ENCODE measurements at places on chromosomes 7 and 10. TPM values are rescaled to one million over a fixed set of nuclear protein-coding genes. Genes with fewer than 3 reads are reported as not detected.

The AFAP1L2 gene
- total RNA-seq: 20.7 TPM

The PAPOLB gene
- 0.22 TPM for total RNA-seq

The CPVL gene
- 24.8 TPM for total RNA-seq

The CPEB3 gene
- 2.0 TPM for total RNA-seq

The NPSR1 gene
- total RNA-seq: 0.31 TPM

The NUTM2E gene
- 0.35 TPM for total RNA-seq

The HMX3 gene
- total RNA-seq: not detected

The ACSM6 gene
- total RNA-seq: not detected

The GIMAP1 gene
- total RNA-seq: 3.1 TPM

The PODXL gene
- total RNA-seq: 35.5 TPM

The COL13A1 gene
- total RNA-seq: 12.5 TPM

The METTL27 gene
- total RNA-seq: 1.7 TPM

The INPP5A gene
- total RNA-seq: 34.1 TPM

The CACNA2D1 gene
- total RNA-seq: 73.7 TPM

The LRIT1 gene
- not detected for total RNA-seq

GRCh38 chr7:103712991-103713778 lies 267.2 kb upstream of the SLC26A5 start:
- H3K27me3 ChIP-seq: no peaks in the 10 kb centered on the region
- no peak for DNase-seq
- no peaks in the 10 kb centered on the region for H3K4me1 ChIP-seq
- H3K27ac ChIP-seq: no peak overlapping the region
- H3K4me3 ChIP-seq: no peak overlapping the region
- no peaks in the 10 kb centered on the region for H3K36me3 ChIP-seq

GRCh38 chr10:48701941-48702340 lies 17.3 kb downstream of the WDFY4 start:
- H3K4me1 ChIP-seq: peaks cover 7% of the 10 kb centered on the region
- H3K4me3 ChIP-seq: no peak overlapping the region
- DNase-seq: no peak

DNA sequence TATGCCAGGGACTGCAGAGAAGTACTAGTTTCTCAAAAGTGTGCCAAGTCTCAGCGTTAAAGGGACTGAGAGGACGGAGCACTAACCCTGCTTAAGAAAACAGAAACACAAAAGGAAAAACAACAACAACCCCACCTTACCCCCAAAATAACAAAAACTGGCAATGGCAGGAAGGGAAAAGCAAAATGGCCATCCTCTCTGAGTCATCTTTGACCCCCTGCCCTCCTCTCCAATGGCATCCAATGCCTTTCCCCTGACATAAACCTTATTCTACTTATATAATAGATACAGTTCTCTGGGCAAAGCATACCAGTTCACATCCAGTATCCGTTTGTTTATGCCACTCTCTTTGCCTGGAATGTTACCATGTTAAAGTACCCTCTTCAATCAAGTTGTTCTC lies 1.6 kb downstream of the POLR1F start:
- no peak overlapping the region for H3K27ac ChIP-seq
- H3K4me3 ChIP-seq: no peak overlapping the region
- no peaks in the 10 kb centered on the region for H3K36me3 ChIP-seq
- no peaks in the 10 kb centered on the region for H3K27me3 ChIP-seq
- H3K4me1 ChIP-seq: peaks cover 10% of the 10 kb centered on the region

DNA sequence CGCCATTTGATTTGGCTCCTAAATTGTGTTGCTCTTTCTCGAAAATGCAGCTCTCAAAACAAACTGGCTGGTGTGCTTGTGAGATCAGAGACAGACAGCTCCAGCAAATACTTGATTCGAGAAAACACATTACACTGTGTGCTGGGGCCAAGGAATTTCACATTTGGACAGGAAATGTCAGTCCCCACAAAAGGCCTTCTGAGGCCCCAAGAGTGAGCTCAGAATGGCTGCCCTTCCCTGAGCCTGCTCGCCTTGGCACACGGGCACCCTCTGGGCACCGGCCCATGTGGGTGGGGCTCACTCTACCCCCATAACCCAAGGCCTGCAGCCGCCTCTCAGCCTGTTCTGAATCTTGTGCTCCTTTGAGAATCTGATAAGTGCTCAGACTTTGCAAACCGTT lies 13.9 kb upstream of the HSPA12A start:
- H3K27ac ChIP-seq: no peak overlapping the region

DNA sequence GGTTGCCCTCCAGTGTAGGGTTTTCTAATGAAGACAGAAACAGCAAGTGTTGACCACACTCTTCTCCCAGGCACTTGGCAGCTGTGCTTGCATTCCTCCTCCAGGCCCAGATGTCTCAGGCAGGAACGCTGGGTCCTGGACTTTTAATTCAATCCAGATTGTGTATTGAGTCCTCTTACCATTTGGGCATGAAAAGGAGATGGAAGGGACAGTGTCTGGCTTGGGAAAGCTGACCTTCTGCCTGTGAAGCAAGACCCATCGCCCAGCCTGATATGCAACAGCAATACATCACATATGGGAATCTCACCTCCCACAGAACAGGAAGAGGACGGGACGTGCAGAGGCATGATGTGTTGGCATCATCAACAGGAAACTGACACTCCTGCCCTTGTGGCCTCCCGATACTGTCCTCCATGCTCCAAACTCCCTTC lies 174.4 kb upstream of the LYZL2 start:
- H3K4me3 ChIP-seq: no peak overlapping the region
- DNase-seq: peak; percentile 65
- peak overlapping the region; percentile 20 for H3K27ac ChIP-seq
- H3K36me3 ChIP-seq: no peaks in the 10 kb centered on the region
- peaks cover 47% of the 10 kb centered on the region for H3K4me1 ChIP-seq
- no peaks in the 10 kb centered on the region for H3K27me3 ChIP-seq

DNA sequence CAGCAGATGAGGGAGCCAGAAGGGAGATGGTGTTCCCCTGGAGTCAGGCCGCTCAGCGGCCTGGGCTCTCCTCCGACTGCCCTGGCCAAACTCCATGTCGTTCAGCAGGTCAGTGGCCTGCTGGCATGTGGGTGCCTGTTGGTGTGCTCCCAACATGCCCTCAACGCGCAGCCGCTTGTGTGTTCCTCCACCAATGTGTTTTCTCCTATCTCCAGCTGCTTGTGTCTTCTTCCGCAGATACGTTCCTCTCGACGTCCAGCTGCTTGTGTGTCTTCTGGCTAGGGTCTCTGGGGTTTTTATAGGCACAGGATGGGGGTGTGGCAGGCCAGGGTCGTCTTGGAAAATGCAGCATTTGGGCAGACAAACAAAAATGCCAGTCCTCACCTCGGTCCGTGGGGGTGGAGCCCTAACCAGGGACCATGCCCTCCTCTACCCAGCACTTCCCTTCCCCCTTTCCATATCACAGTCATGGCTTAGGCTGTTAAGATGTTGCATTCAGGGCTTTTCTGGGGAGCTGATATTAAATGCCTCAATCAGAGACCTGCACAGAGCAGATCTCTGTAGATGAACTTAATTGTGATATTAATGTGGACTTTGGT lies 111.6 kb downstream of the TMEM178B start:
- DNase-seq: no peak
- H3K4me1 ChIP-seq: no peaks in the 10 kb centered on the region
- no peak overlapping the region for H3K4me3 ChIP-seq
- no peaks in the 10 kb centered on the region for H3K27me3 ChIP-seq
- no peak overlapping the region for H3K27ac ChIP-seq

- no peaks in the 10 kb centered on the region for H3K27me3 ChIP-seq
- H3K27ac ChIP-seq: no peak overlapping the region
- H3K4me1 ChIP-seq: no peaks in the 10 kb centered on the region
- H3K4me3 ChIP-seq: no peak overlapping the region
- DNase-seq: no peak
Observed at GRCh38 chr10:96619796-96620773, 33.3 kb upstream of the TM9SF3 start.

GRCh38 chr7:151779678-151780077 lies 97.2 kb downstream of the PRKAG2 start:
- H3K4me1 ChIP-seq: peaks cover 6% of the 10 kb centered on the region
- no peaks in the 10 kb centered on the region for H3K36me3 ChIP-seq
- no peak overlapping the region for H3K4me3 ChIP-seq
- DNase-seq: no peak
- peaks cover 13% of the 10 kb centered on the region for H3K27me3 ChIP-seq

DNA sequence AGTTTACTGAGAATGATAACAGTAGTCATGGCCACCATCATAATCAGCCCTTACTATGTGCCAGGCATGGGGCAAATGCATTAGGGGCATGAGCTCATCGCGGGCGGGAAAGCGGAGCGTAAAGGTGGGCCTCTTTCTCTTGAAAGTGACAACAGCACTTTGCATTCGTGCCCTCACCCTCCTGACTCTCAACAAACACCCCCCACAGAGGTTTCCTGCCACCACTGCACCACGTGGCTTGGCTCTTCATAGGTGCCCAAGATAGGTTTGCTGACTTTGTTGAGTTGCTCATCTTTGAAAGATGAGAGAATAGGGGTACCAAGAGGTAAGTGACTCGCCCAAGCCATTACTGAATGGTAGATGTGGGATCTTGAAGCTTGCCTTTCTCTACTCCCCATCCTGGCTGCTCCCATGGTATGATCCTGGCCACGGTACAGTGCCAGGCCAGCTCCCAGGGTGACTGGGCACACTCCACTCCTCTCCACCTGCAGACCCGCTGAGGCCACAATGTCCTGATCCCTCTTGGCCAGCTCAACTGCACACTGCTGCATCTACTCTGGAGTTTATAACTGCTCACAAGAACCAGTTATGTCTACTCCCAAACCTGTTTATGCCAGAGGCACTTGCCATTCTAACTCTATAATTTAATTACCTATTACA lies 26.0 kb downstream of the SLIT1 start:
- no peak overlapping the region for H3K4me3 ChIP-seq
- no peaks in the 10 kb centered on the region for H3K36me3 ChIP-seq
- no peak overlapping the region for H3K27ac ChIP-seq
- no peaks in the 10 kb centered on the region for H3K27me3 ChIP-seq
- DNase-seq: no peak

GRCh38 chr7:28458732-28459131 lies 46.4 kb downstream of the CREB5 start:
- H3K4me1 ChIP-seq: no peaks in the 10 kb centered on the region
- no peak overlapping the region for H3K4me3 ChIP-seq
- no peaks in the 10 kb centered on the region for H3K27me3 ChIP-seq
- no peak overlapping the region for H3K27ac ChIP-seq
- no peaks in the 10 kb centered on the region for H3K36me3 ChIP-seq
- DNase-seq: peak; percentile 78

GRCh38 chr10:68553138-68553537 lies 7.0 kb upstream of the TET1 start:
- H3K27ac ChIP-seq: no peak overlapping the region
- no peak for DNase-seq
- no peaks in the 10 kb centered on the region for H3K36me3 ChIP-seq
- H3K4me3 ChIP-seq: no peak overlapping the region

DNA sequence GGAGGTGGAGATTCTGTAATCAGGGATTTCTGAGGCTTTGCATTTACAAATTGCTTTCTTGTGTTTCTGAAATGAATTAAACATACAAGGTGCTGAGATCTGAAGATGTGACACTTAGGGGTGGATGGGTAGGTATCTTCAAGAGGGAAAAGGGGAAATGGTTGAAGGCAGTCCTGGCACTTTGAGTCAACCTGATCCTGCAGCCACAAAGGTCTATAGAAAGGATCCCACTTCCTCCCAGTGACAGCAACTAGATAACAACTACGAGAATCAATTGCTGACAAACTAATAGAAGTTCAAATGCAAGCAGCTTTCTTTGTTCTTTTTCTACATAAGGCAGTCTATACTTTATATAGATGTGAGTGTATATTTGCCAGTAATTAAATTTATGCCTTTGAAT lies 553.3 kb downstream of the MDFIC start:
- DNase-seq: no peak
- H3K27ac ChIP-seq: no peak overlapping the region
- no peak overlapping the region for H3K4me3 ChIP-seq
- H3K36me3 ChIP-seq: no peaks in the 10 kb centered on the region
- peaks cover 2% of the 10 kb centered on the region for H3K4me1 ChIP-seq

DNA sequence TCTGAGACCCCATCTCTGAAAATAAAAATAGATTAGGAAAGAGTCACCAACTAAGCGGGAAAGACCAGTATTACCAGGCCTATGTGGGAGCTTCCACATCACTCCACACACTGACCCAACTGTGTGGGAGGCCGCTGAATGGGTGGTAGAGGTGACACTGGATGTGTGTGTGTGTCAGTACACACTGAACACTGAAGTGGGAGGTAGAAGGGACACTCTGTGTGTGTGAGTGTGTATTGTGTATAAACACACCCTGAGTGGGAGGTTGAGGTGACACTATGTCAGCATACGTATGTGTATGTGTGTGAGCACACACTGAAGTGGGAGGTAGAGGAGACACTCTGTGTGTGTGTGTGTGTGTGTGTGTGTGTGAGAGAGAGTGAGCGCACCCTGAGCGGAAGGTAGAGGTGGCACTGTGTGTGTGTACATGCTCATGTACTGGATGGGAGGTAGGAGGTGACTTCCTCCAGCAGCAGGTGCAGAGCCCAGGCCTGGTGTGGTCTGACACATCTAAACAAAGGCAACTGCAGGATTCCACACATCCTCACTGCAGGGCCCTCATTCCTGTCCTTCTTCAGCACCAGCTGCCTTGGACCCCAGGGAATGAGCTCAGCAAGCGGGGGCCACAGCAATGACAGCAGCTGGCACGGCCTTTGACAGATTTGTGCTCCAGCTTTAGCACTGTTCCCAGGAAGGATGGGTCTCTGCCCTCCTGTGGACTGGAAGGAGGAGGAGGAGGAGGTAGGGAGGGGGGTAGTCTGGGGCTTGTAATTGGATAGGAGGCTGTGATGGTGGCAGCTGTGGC lies 26.5 kb upstream of the RBM20 start:
- peaks cover 39% of the 10 kb centered on the region for H3K4me1 ChIP-seq
- H3K4me3 ChIP-seq: no peak overlapping the region
- H3K36me3 ChIP-seq: no peaks in the 10 kb centered on the region
- H3K27ac ChIP-seq: peak overlapping the region; percentile 39
- no peaks in the 10 kb centered on the region for H3K27me3 ChIP-seq

DNA sequence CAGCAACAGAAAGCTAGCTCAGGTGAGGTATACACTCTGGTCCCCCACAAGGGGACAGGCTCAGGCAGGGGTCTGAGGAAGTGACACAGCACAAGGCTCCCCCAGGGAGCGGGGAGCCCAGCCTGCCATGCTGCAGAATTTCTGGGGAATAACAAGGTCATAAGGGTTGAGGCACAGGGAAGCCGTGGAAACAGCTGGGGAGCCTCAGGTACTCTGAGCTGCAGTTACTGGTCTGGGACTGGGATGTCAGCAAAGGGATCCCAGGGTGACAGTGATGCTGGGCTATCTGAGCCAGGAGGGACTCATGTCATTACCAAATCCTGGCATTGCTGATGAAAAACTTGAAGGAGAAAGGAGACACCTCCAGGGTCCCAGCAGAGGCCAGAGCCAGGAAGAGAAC lies 64.4 kb upstream of the NANOS1 start:
- no peaks in the 10 kb centered on the region for H3K27me3 ChIP-seq
- no peak overlapping the region for H3K27ac ChIP-seq
- DNase-seq: no peak
- H3K4me3 ChIP-seq: no peak overlapping the region

DNA sequence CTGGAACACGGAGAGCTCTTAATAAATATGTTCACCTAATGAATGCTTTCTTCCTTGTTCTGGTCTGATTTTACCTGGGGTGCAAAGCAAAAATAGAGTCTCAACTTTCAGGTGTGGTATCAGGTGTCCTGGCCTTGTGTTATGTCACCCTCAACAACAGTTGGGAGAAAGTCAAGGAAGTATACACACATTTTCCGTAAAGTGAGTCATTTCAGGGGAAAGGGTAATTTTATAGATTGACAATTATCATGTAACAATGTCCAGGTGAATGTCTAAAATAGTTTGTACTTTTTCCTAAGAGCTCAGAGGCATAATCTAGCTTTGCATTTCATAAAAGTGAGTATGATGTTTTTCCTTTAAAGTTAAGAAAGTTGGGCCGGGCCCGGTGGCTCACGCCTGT lies 287.4 kb downstream of the SKIDA1 start:
- H3K4me3 ChIP-seq: no peak overlapping the region
- no peaks in the 10 kb centered on the region for H3K36me3 ChIP-seq
- no peaks in the 10 kb centered on the region for H3K27me3 ChIP-seq
- H3K27ac ChIP-seq: no peak overlapping the region
